ENCODE measurements at places on chromosomes 5 and 9.
A peak's percentile ranks its signal among the peaks of the same experiment; 100 is the strongest.

- no peak for DNase-seq
Observed at GRCh38 chr9:22992780-22993179, 546.2 kb downstream of the DMRTA1 start.

GRCh38 chr9:96619124-96619465 lies 548 bp downstream of the CDC14B start:
- no peak for DNase-seq

- no peak for DNase-seq
Observed at GRCh38 chr5:83553000-83553486, 81.5 kb downstream of the VCAN start.

DNA sequence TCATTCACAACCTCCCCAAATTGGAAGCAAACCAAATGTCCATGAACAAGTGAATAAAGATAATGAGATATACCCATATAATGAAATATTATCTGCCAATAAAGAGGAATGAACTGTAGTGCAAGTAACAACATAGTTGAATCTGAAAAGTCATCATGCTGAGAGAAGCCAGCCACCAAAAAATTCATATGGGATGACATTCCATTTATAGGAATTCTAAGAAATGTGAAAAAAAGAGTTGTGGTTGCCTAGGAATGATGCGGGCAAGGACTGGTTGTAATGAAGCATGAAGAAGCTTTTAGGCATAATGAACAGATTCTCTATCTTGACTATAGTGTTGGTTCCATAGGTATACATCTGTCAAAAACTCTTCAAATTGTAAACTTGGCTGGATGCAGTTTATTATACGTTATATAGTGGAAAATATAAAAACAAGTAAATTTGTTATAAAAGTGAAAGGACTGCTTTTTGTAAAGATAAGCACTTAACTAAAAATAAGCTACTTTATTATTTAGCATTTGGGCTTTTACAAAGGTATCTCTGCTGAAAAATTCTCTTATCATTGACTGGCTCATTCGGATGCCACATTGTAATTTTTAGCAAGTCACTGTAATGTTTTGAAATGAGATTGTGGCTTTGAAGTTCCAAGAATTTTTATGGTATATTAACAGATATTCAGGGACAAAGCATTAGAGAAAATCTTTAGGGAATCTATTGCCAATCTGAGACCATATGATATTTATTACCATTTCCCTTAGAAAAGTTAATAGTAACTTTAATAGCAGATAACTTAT lies 21.2 kb upstream of the TTC23L start:
- DNase-seq = no peak

- no peak for DNase-seq
Observed at GRCh38 chr5:137581776-137582175, 82.7 kb upstream of the SPOCK1 start.

GRCh38 chr9:34541540-34541939 lies 18.8 kb upstream of the ENHO start:
- no peak for DNase-seq

DNA sequence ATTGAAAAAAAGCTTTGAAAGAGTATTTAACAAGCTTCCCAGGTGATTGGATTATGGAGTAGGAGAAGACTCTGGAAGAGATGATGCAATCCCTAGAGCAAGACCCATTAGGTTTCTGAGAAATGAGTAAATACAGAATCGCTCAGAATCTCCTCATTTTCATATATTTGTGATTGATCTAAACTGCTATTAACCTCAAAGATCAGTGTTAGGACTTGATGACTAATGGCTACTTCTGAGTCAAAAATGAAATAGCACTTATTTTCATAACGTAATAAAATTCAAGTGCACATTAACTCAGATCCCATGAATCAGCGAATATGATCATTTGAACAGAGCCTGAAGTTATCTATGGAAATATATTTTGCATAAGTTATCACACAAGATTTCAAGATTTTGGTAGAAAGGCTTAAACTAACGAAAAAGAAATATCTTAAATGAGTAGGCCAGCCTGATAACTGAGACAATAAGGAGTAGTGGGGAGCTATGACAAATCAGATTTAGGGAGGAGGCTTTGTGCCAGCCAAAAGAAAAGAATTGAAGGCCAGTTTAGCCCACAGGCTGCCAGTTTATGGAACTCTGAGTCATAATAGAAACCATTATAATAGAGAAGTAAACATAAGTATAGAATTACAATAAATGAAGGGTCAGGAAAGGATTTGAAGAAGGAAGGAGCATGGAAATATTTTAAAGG lies 106.7 kb upstream of the OSMR start:
- no peak for DNase-seq

DNA sequence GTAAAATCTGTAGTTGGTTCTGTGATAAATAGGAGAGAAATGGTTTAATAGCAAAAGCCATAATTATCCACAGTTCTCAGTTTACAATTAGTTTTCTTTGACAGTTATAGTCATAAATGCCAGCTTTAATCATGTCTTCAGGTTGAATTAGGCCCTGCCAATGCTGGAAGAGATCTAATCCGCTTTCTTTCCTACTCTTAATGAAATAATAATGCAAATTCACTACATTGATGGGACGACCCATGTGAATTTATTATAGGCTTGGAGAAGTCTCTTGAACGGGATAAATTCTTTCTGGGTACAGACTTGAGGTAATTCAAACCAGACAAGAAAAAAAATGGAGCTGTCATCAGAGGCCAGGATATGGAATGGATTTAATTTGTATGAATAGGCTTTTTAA lies 950.4 kb downstream of the EFNA5 start:
- DNase-seq = no peak

DNA sequence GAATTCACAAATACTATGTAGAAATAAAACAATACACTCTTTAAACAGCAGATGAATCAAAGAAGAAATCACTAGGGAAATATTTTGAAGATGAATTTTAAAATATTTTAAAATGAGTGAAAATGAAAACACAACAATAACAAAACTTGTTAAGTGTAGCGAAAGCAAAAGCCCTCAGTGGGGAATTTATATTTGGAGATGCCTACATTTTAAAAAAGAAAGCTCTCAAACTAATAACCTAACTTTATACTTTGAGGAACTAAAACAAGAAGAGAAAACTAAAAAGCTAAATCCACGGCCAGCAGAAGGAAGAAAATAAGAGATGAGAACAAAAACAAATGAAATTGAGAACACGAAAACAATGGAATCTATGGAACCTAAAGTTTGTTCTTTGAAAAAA lies 22.7 kb downstream of the SPDL1 start:
- no peak for DNase-seq

DNA sequence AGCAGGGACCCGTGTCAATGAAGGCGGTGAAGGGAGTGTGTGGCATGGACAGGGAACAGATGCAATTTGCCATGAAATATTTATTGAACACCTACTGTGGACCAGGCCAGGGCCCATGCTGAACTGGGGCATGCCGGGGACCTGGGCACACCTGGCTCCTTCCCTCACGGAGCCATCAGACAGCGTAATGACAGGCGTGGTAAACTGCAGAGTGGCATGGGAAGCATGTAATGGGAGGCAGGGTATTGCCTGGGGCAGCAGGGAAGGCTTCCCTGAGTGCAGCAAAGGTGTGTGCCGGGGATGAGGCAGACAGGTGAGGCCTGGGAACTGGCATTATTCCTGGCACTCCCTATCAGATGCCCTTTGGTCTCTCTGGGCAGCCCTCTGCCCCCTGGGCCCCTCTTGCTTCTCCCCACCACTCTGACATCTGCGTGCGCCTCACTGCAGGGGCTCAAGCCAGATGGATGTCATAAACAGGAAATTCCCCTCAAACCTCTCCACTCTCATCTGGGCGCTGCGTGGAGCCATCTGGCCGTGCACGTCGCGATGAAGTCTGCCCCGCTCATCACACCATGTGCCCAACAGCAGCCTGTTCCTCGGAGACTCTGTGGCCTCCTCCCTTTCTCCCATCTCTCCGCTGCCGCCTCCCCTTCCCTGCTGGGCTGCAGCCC lies 67.6 kb downstream of the HMCN2 start:
- DNase-seq = no peak

- no peak for DNase-seq
Observed at GRCh38 chr9:104931256-104931655, 3.3 kb upstream of the ABCA1 start.

DNA sequence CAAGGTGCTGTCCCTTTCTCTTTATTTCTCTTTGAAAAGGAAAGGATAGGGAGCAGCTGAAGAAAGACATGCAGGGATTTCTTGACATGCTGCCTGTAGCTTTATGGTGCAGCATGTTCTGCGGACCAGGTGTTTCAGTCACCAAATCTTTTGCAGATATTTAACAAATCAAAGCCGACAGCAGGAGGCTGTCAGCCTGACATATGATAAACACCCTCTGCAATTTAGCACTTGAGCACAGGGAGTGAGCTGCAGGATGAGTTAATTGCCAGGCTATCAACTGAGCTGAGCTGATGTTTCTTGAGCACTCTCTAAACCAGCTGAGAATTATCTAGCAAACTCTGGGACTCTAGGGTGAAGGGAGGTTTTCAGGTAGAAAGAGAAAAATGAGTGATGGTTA lies 212.8 kb upstream of the ATP10B start:
- DNase-seq = no peak

- DNase-seq = no peak
Observed at GRCh38 chr5:133112026-133112660, 60.3 kb downstream of the HSPA4 start.

DNA sequence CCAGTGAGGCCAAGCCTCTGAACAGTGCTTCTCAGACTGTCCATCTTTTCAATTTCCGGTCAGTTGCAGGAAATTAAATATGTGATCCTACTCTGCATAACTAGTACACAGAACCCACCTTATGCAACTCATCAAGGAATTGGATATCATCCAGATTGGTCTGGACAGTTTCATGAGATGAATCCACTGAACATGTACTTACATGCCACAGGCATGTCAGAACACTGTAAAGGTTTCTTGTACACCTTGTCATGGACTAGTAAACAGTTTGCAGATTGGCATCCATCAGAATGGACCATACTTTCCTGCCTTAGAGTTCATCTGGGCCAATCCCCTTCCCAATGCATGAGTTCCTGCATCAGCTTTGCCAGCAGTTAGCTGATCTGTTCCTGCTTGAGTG lies 30.4 kb downstream of the GARNL3 start:
- no peak for DNase-seq

DNA sequence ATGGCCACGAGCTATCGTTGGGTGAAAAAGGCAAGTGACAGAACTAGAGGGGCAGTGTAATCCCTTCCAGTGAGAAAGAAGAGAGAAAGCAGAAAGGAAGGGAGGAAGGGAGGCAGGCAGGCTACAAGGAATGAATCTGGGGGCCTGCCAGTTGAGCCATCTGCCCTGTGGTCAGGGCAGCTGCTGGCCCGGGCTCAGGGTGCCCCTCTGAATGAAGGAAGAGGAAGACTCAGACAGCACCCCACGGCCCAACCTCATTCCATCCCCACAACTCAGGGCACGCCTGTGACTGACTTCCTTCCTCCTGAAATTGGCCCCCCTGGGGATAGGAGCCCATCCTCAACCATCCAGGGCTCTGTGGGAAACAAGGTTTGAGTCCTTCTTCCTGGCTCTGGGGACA lies 20.3 kb upstream of the FLT4 start:
- no peak for DNase-seq

DNA sequence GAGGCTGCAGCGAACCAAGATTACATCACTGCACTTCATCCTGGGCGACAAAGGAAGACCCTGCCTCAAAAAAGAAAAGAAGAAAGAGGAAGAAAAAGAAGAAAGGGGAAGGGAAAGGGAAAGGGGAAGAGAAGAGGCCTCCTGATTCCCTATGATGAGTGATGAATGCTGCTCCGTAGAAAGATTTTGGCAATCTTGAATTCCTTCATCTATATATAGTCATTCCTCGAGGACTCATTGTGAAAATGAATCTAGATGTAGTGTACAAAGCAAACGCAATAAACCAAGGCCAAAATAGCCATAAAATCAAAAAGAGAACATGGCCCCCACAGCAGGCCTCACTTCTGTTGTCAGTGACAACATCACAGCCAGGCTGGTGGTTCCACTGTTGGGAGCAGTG lies 218.0 kb downstream of the DCP2 start:
- DNase-seq = no peak

DNA sequence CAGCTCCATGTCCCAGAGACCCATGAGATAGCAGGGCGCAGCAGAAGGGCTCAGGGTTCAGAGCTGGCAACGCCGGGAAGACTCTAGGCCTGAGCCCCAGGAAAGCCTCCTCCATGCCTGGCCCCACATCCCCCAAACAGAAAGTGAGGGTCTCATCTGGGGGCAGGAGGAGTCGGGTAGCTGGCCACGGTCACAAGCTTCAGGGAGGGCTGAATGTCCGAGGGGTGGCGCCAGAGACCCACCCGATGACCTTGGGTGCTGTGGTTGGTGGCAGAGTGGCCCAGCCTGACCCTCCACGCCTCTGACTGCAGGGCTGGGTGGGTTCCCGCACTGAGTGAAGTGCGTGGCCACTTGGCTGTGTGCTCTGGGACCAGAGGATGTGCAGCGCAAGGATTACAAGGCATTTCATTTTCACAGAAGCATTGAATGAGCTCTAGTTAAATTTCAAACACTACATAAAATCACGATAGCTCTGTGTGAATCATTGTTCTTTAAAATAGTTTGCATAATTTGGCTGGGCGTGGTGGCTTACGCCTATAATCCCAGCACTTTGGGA lies 3.0 kb downstream of the C8G start:
- peak; percentile 69 for DNase-seq

DNA sequence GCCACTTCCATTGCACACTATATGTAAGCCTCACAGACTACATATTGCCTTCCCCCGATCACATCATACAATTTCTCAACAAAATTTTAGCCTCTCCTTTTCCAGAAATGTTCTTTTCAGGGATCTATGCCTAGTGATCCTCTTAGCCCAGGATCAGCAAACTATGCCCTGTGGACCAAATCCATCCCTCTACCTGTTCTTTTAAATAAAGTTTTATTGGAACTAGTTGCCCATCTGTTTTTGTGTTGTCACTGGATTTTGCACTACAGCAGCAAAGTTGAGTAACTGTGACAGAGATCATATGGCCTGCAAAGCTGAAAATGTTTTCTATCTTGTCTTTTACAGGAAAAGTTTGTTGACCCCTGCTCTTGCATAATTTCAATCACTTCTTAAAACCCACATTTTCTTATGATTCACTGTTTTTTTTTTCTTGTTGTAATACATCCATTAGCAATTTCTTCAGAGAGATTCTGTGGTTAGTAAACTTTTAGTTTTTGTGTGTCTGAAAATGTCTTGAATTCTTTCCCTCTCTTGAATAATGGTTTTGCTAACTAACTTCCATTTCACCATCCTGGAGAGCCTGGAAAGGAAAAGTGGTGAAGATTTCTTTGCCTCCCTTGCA lies 7.1 kb downstream of the TXNDC8 start:
- no peak for DNase-seq

GRCh38 chr5:174732036-174733020 lies 7.9 kb downstream of the MSX2 start:
- DNase-seq = no peak

DNA sequence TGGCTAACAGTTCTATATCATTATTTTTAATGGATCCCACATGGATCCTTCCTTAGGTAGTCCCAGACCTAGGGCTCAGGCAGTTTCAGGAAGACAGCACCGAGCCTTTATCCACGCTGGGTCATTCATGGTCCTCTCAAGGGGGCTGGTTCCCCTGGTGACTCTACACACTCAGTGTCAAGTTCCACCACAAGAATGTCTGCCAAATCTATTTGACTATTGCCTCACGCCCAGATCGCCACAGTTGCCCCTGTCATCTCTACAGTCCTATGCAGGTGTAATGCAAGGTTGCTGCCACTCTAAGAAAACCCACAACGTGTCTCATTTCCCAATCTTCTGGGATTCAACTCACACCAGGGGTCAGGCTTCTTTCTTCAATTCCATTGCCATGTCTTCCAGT lies 8.0 kb upstream of the ZNF366 start:
- DNase-seq = no peak
